ENCODE measurements at places on chromosomes 6 and 20. TPM values are rescaled to one million over a fixed set of nuclear protein-coding genes. Genes with fewer than 3 reads are reported as not detected.

GRCh38 chr6:156760377-156760776 lies 16.8 kb upstream of the ARID1B start:
- no peak for DNase-seq

- DNase-seq = no peak
Observed at GRCh38 chr6:156599978-156600590, 177.1 kb upstream of the ARID1B start.

BTN1A1 gene
- total RNA-seq = 0.14 TPM

DNA sequence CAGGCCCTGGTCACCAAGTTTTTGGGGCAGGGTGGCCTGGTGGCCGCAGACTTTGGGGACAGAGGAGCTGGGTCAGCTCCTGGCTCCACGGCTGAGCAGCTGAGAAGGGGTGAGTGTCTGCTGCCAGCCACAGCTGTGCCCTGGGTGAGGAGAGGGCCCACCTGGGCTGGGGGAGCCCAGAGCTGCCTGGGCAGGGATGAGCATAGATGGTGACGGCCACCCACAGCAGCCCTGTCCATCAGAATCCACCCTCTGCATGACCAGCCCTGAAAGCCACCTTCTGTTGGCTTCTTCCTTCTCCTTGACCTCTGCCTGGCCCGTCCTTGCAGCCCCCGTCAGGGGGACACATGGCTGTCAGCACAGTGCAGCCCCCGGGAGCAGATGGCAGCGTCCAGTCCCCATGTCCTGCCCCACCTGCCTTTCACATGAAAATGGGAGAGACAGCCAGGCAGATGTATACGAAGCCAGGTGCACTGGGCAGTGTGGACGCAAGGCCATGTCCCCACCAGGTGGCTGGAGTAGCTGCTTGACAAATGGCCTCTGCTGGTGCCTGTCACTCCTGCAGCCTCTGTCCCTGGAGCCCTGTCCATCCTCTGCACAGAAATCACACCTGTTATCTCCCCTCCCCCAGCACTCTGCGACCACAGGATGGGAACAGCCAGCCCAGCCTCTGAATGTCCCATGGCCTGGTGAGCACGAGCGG lies 220.8 kb downstream of the PREX1 start:
- no peak for DNase-seq

DNA sequence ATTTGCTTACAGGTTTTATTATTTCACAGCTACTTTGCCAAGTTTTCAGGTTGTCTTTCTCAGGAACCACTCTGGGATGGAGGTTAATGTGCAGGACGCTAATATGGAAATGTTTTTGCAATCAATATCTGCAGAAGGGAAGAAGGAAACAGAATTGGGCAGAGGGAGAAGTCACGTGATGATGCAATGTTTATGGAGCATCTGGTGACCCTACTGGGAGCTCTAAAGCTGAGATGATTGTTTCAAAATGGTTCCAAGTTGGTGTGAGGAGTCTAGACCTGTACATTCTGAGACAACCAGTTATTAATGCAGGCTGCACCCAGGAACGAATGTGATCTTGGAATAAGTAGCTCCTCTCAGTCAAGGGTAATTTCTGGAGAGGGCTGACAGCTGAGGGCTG lies 905.4 kb upstream of the FLRT3 start:
- DNase-seq = no peak

GRCh38 chr20:21360705-21361104 lies 36.6 kb downstream of the NKX2-4 start:
- DNase-seq = no peak

PNISR gene
- total RNA-seq = 150 TPM
